ENCODE measurements at places on chromosomes 12 and 14.
A peak's percentile ranks its signal among the peaks of the same experiment; 100 is the strongest.

DNA sequence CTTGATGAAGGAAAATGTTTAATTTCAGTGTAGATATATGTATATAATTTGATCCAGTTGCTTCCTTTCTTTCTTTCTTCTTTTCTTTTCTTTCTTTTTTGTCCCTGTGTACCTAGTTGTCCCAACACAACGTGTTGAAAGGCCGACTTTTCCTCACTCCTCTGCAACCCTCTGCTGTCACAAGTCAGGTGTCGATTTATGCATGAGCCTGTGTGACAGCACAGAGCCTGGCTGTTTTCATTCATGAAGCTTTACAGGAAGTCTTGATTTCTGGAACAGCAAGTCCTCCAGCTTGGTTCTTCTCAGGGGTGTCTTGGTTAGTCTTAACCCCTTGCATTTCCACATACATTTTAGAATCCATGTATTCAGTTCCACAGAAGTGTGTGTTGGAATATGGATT, 88.1 kb downstream of the PPP2R5C start:
- H3K4me3 ChIP-seq: no peak overlapping the region
- no peaks in the 10 kb centered on the region for H3K27me3 ChIP-seq
- no peaks in the 10 kb centered on the region for H3K4me1 ChIP-seq
- H3K27ac ChIP-seq: no peak overlapping the region

GRCh38 chr12:64825143-64826021, 935 bp downstream of the TBC1D30 start:
- 0 out of 2 replicates have a peak, but pooled peaks cover 6% of the 10 kb centered on the region for H3K4me1 ChIP-seq
- H3K27me3 ChIP-seq: no peaks in the 10 kb centered on the region
- H3K27ac ChIP-seq: no peak overlapping the region
- no peaks in the 10 kb centered on the region for H3K36me3 ChIP-seq

GRCh38 chr12:68042212-68042699, 53.0 kb downstream of the IFNG-AS1 start:
- no peak for DNase-seq
- no peak overlapping the region for H3K27ac ChIP-seq
- H3K36me3 ChIP-seq: no peaks in the 10 kb centered on the region
- H3K4me1 ChIP-seq: no peaks in the 10 kb centered on the region

GRCh38 chr14:103512701-103513611, 9.7 kb downstream of the CKB start:
- DNase-seq: no peak
- H3K27ac ChIP-seq: no peak overlapping the region
- H3K4me1 ChIP-seq: no peaks in the 10 kb centered on the region
- no peaks in the 10 kb centered on the region for H3K27me3 ChIP-seq

GRCh38 chr12:113088037-113088436, 31.5 kb downstream of the DTX1 start:
- no peak overlapping the region for H3K4me3 ChIP-seq
- H3K4me1 ChIP-seq: no peaks in the 10 kb centered on the region
- H3K36me3 ChIP-seq: no peaks in the 10 kb centered on the region
- H3K27me3 ChIP-seq: no peaks in the 10 kb centered on the region
- H3K27ac ChIP-seq: no peak overlapping the region

DNA sequence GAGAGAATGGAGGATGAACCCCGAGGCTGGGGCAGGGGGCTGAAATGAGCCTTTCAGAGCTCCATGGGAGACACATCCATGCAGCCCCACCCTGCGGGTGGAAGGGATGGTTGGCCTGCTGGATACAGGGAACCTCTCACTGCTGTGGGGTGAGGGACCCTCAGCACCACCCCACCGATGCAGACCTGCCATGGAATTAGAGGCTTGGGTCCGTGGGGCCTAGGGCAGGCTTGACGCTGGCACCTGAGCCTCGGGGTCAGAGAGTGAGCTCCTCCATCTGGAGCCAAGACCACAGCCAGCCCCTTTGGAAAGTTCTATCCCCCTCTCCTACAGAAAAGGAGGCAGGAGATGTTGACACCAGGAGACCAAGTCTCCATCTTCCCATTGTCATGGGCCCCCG, 7.4 kb upstream of the KRT74 start:
- H3K27me3 ChIP-seq: peaks cover 75% of the 10 kb centered on the region
- no peak overlapping the region for H3K27ac ChIP-seq
- no peaks in the 10 kb centered on the region for H3K36me3 ChIP-seq
- no peak overlapping the region for H3K4me3 ChIP-seq
- H3K4me1 ChIP-seq: no peaks in the 10 kb centered on the region

- H3K4me3 ChIP-seq: no peak overlapping the region
- H3K36me3 ChIP-seq: no peaks in the 10 kb centered on the region
- H3K27me3 ChIP-seq: no peaks in the 10 kb centered on the region
- DNase-seq: no peak
- no peak overlapping the region for H3K27ac ChIP-seq
Measured at GRCh38 chr14:95828649-95829265, 47.9 kb upstream of the TUNAR start.

- peaks cover 11% of the 10 kb centered on the region for H3K4me1 ChIP-seq
- H3K36me3 ChIP-seq: no peaks in the 10 kb centered on the region
- H3K27ac ChIP-seq: no peak overlapping the region
Measured at GRCh38 chr12:44852483-44852882, 23.6 kb downstream of the NELL2 start.

- DNase-seq: no peak
- H3K4me1 ChIP-seq: no peaks in the 10 kb centered on the region
- no peaks in the 10 kb centered on the region for H3K36me3 ChIP-seq
- H3K27me3 ChIP-seq: no peaks in the 10 kb centered on the region
- no peak overlapping the region for H3K27ac ChIP-seq
Measured at GRCh38 chr12:130698106-130698505, 18.0 kb downstream of the RIMBP2 start.

GRCh38 chr12:8823565-8824300, 1.3 kb downstream of the A2ML1 start:
- no peak overlapping the region for H3K4me3 ChIP-seq
- H3K27ac ChIP-seq: no peak overlapping the region
- H3K27me3 ChIP-seq: no peaks in the 10 kb centered on the region
- H3K36me3 ChIP-seq: no peaks in the 10 kb centered on the region
- no peaks in the 10 kb centered on the region for H3K4me1 ChIP-seq

DNA sequence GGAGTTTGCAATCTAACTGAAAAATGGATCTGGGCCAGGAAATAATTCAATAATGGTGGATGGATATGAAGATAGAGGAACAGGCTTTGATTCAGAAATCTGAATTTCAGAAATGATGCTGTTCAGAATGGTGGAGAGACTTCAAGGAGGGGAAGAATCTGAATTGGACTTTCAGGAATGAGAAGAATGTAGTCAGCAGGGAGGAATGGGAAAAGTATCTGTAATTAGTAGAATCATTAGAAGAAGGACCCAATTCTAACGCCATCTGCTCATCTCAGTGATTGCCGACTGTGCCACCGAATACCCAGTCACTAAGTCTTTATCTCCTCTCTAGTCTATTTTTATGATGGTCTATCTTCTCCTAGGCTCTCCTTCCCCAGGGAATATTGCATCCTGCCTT, 363.2 kb downstream of the GALC start:
- no peaks in the 10 kb centered on the region for H3K27me3 ChIP-seq
- H3K4me1 ChIP-seq: no peaks in the 10 kb centered on the region
- H3K27ac ChIP-seq: no peak overlapping the region
- H3K4me3 ChIP-seq: no peak overlapping the region
- no peaks in the 10 kb centered on the region for H3K36me3 ChIP-seq

DNA sequence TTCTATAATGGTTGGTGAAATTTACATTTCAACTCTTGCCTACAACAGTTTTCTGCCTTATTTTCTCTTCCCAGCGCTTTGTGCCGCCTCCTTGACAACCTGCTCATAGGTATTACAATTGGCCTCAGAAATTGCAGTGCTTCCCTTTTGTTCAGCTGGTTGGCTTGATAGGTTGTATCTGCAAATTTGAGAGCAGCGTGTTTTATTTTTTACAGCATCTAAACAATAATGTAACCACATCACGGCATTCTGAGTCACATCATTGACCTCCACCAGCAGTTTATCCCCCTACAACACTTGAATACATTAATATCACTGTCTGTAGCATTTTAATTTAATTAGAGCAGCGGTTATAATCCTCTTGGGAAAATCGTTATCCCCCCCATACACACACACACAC, 99.4 kb downstream of the ETV6 start:
- H3K27ac ChIP-seq: peak overlapping the region; percentile 87
- DNase-seq: no peak
- no peak overlapping the region for H3K4me3 ChIP-seq
- H3K36me3 ChIP-seq: no peaks in the 10 kb centered on the region

GRCh38 chr14:50978888-50979287, 34.6 kb upstream of the PYGL start:
- H3K36me3 ChIP-seq: no peaks in the 10 kb centered on the region
- no peaks in the 10 kb centered on the region for H3K4me1 ChIP-seq
- DNase-seq: peak; percentile 6
- H3K27ac ChIP-seq: no peak overlapping the region
- no peaks in the 10 kb centered on the region for H3K27me3 ChIP-seq
- no peak overlapping the region for H3K4me3 ChIP-seq

GRCh38 chr12:121953695-121954094, 35.3 kb downstream of the CFAP251 start:
- no peaks in the 10 kb centered on the region for H3K27me3 ChIP-seq
- no peaks in the 10 kb centered on the region for H3K4me1 ChIP-seq
- H3K36me3 ChIP-seq: no peaks in the 10 kb centered on the region
- no peak overlapping the region for H3K4me3 ChIP-seq
- no peak overlapping the region for H3K27ac ChIP-seq
- DNase-seq: no peak

- peaks cover 7% of the 10 kb centered on the region for H3K27me3 ChIP-seq
- peaks cover 17% of the 10 kb centered on the region for H3K4me1 ChIP-seq
- no peak for DNase-seq
- no peak overlapping the region for H3K27ac ChIP-seq
- no peak overlapping the region for H3K4me3 ChIP-seq
- H3K36me3 ChIP-seq: no peaks in the 10 kb centered on the region
Measured at GRCh38 chr12:66063916-66064315, 66.6 kb downstream of the LLPH start.

DNA sequence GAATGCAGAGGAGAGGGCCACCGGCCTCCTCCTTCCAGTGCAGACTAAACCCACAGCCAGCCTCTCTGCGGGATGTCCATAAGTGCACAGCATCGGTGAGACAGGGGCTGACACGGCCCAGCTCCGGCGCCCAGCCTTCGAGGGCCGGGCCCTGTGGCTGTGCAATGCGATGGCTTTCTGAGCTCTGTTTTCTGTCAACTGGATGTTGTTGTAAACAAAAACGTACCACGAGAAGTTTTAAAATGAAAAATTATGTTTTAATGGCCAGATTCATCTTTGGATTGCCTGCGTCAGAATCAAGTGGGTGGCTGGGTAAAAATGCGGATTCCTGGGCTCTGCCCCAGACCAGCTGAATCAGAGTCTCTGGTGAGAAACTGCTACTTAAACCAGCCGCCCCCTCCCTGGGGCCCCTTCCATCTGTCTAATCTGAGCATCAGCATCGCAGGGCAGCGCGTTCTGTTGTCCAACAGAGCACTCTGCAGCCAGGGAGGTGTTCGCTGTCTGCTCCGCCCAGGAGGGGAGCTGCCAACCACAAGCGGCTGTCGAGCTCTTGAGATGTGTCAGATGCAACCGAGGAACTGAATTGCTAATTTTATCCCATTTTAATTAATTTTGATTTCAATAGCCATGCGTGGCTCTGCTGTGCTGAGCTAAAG, 133.4 kb downstream of the RFLNA start:
- H3K27ac ChIP-seq: no peak overlapping the region
- DNase-seq: no peak
- H3K36me3 ChIP-seq: no peaks in the 10 kb centered on the region
- no peaks in the 10 kb centered on the region for H3K4me1 ChIP-seq
- no peaks in the 10 kb centered on the region for H3K27me3 ChIP-seq

GRCh38 chr12:115960868-115961802, 316.4 kb downstream of the MED13L start:
- H3K27me3 ChIP-seq: no peaks in the 10 kb centered on the region
- H3K4me3 ChIP-seq: no peak overlapping the region
- no peak overlapping the region for H3K27ac ChIP-seq
- no peaks in the 10 kb centered on the region for H3K4me1 ChIP-seq
- no peaks in the 10 kb centered on the region for H3K36me3 ChIP-seq

- H3K36me3 ChIP-seq: no peaks in the 10 kb centered on the region
- H3K4me3 ChIP-seq: no peak overlapping the region
- H3K27me3 ChIP-seq: no peaks in the 10 kb centered on the region
- DNase-seq: no peak
- no peaks in the 10 kb centered on the region for H3K4me1 ChIP-seq
Measured at GRCh38 chr14:100211893-100212292, 27.1 kb upstream of the YY1 start.

DNA sequence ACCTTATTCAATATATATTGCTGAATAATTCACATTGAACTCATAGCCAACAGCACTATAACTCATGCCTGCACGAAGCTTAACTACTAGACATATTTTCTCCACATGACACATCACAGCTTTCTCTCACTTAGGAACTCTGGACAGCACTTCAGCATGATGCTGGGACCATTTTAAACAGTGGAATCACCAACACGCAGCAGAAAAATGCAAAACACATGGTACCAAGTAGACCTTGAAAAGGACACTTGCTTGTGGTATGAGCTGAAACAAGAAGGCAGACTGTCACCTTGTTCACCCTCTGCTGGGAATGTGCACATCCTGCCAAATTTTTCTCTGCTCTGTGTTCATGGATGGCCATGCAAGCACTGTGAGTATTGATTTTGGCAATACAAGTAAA, 34.8 kb upstream of the CD9 start:
- H3K27ac ChIP-seq: no peak overlapping the region
- H3K36me3 ChIP-seq: no peaks in the 10 kb centered on the region

GRCh38 chr12:103499571-103499970, 3.8 kb upstream of the C12orf42 start:
- DNase-seq: no peak
- H3K36me3 ChIP-seq: no peaks in the 10 kb centered on the region
- H3K4me1 ChIP-seq: peaks cover under 1% of the 10 kb centered on the region
- no peak overlapping the region for H3K4me3 ChIP-seq
- H3K27ac ChIP-seq: no peak overlapping the region

DNA sequence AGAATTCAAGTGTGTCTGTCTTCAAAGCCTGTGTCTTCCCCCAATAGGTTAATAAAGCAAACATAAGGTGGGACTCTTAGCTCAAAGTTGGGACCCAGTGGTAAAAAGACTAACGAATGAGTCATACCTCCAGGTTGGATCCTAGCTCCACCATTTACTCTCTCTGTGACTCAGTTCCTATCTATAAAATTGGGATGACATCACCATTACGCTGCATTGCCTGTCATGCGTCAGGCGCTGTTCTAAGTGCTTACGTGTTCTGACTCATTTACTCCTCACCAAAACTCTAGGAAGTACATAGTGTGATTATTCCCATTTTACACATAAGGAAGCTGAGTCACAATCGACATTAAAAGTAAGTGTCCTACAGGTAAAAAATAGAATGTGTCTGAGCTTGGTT, 915.8 kb downstream of the VRK1 start:
- H3K4me1 ChIP-seq: peaks cover 7% of the 10 kb centered on the region
- no peaks in the 10 kb centered on the region for H3K27me3 ChIP-seq
- H3K4me3 ChIP-seq: no peak overlapping the region
- DNase-seq: no peak

- no peaks in the 10 kb centered on the region for H3K36me3 ChIP-seq
- H3K27ac ChIP-seq: no peak overlapping the region
- no peak for DNase-seq
Measured at GRCh38 chr12:47845081-47845480, 25.4 kb upstream of the HDAC7 start.

GRCh38 chr12:111558107-111558376, 41.1 kb downstream of the ATXN2 start:
- no peak overlapping the region for H3K4me3 ChIP-seq
- DNase-seq: no peak
- no peaks in the 10 kb centered on the region for H3K27me3 ChIP-seq
- no peak overlapping the region for H3K27ac ChIP-seq
- no peaks in the 10 kb centered on the region for H3K36me3 ChIP-seq
